CD8-positive, alpha-beta T cell (primary cell): ENCODE measurements at places on chromosomes 6 and 20. TPM values are rescaled to one million over a fixed set of nuclear protein-coding genes. Genes with fewer than 3 reads are reported as not detected.

GRCh38 chr6:32391505-32391904, 15.5 kb downstream of the BTNL2 start:
- no peak for DNase-seq

- no peak for DNase-seq
These were observed 278.4 kb downstream of the CDH26 start for GRCh38 chr20:60236613-60237012.

GRCh38 chr20:25394996-25395395, 4.4 kb upstream of the ABHD12 start:
- no peak for DNase-seq

- DNase-seq = no peak
These were observed 136.9 kb upstream of the AGPAT4 start for GRCh38 chr6:161410736-161411135.

DNA sequence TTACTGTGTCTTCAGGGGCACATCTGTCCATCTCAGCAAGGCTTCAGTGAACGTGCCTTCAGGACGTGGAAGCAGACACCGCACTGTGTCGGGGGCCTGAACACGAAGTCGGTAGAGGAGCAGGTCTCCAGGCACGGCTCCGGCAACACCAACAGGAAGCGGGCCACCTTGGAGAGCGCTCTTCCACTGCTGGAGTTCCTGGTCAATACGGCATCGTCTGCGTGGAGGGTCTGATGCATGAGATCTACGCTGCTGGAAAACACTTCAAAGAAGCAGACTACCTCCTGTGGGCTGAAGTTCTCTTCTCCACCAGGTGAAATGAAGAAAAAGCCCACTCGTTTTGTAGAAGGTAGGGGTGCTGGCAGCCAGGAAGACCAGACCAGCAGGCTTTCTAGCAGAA, 69.3 kb upstream of the SLCO4A1 start:
- DNase-seq = no peak

- no peak for DNase-seq
These were observed 371.8 kb upstream of the JAG1 start for GRCh38 chr20:11045412-11046175.

- no peak for DNase-seq
These were observed 94.4 kb downstream of the CD83 start for GRCh38 chr6:14212020-14212419.

GRCh38 chr6:34339432-34339831, 53.0 kb downstream of the NUDT3 start:
- no peak for DNase-seq

GRCh38 chr6:32140420-32141046, 10.4 kb upstream of the FKBPL start:
- DNase-seq = no peak

GRCh38 chr6:125421836-125422235, 120.1 kb upstream of the HDDC2 start:
- DNase-seq = no peak

DNA sequence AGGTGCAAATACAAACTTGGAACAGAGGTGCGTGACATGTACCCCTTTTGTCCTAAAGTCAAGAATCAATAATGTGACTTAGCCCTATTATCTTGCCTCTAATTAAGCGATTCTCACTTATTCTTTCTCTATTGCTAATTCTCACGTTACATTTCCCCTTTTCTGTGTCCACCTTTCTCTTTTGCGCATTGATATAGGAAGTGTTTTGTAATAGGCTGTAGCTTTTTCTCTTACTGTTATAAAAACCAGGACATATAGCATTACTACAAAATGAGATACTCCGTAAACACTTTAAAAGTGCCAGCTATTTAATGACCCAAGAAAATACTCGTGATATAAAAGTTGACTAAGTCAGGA, 669 bp upstream of the TMEM30A start:
- DNase-seq = no peak

DNA sequence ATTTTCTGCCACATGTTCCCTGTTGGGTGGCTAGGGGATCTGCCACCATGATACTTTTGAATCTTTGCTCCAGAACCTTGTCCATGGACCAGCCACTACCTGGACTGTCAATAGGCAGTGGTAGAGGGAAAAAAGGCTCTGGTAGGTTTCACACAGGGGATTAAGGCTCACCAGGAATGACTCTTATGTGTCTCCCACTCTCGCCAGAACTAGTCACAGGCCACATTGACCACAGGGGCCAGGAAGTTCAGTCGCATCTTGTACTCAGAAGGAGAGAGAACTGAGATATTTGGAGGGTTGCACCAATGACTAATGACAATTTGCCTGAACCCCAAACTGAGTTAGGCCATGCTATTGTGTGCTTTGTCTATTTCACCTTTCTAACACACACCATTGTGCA, 23.6 kb upstream of the APCDD1L start:
- no peak for DNase-seq

DNA sequence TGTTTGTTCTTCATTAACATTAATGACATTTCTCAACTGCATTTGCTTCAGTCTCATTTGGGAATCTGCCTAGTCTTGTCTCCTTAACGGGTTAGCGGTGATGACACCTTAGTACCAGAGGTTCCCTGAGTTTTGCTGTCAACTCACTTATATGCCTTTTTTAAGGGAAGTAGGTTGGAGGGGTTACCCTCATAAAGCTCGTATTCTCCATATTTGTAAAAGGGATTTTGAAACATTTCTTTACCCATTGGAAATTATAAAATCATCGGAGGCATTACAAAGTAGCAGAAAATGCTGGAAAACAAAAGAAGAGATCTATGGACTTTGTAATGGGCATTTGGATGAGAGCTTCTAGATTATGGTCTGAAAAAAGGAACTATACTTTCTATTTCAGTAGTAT, 88.7 kb upstream of the PRDM1 start:
- DNase-seq = no peak

DNA sequence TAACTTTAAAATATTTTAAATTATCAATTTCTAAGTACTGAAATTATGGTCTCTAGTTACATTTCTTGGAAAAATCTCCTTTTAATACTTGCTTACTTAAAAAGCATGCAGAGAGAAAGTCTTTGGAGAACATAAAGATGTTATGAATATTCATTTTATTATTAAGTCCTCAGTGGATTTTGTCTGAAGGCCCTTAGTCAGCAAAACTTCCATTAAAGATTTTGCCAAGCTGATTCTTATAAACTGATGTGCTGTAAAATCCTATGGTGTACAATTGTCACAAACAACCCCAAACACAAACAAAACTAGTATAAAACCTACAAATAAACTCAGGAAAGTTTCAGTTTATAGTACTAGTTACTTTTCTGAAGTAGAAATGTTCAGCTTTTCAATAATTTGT, 372.7 kb downstream of the MEI4 start:
- no peak for DNase-seq

DNA sequence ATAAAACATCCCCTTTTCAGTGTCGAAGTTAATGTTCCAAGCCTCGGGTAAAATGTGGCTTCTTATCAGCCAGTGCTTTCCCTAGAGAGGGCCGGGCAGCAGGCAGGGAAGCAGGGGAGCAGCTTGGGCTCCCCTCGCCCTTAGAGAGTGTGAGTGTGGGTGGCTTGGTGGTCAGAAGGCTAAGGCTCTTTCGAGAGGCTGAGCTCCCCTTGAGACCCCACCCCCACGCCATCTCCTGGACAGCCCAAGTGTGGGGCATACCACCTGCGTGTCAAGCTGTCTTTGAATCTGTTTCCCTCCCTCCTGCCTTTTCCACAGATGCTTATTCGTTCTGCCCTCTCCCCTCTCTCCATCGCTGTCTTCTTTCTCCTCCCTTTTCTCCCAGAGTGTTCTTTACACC, 95.1 kb upstream of the FOXP4 start:
- no peak for DNase-seq

DNA sequence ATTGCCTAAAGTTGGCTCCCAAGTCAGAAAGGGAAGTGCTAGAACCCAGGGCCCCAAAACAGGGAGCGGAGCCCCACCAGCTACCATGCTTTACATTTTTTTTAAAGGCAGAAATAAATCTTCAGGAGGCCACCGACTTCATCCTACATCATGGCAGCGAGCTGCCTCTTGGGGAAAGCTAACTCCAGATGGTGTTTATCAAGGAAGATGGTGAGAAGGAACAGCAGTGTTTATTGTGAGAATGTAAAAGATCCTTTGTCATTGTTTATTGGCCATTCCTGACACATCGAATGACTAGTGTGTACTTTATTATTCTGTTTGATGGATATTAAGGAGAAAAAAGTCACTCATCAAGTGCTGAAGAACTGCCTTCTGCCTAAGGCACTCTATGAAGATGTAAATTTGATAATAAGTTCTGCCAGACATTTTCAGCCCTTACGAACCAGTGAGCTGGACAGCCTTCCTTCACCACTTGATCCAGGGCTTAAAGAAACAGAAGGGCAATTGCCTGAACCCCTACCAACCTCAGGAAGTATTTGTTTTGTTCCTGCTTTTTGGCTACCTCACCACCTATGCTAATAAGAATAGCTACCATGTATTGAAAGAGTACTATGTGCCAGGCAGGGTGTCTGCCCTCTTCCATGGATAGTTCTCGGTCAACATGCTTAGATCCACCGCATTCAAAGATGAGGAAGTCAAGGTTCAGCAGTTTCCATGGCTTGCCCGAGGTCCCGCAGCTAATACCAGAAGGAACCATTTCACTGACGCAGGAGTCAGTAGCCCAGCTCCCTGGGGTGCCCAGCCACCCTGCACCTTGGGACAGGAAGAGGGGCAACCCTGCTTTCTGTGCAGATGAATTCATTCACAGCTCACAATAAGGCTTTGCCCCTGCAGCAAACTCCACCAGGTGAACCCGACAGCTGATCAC, 194.7 kb upstream of the RREB1 start:
- no peak for DNase-seq

DNA sequence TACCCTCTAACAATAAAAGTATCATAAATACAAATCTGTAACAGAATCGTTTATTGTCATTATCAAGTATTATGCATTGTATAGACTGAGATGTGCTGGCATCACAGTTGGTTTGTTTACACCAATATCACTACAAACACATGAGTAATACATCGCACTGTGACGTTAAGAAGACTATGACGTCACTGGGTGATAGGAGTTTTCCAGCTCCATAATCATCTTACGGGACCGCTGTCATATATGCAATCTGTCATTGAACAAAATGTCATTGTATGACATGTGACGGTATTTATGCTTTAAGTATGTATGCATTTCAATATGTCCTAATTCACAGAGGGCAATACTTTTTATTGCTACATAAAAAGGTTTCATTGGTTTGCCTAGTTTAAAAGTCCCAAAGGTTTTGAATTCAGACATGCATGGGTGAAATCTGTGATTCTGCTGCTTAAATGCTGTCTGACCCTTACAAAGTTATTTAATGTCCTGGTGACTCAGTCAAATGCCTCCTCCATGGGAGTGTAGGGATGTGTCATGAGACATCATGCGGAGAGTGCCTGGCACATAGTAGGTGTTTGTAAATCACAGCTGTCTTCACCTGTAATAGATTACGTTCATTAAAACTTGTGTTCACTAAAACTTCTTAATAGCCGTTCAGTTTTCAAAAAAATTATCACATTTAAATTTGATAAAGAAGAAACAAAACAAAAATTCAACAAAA, 160.7 kb upstream of the PDE10A start:
- DNase-seq = no peak

DNA sequence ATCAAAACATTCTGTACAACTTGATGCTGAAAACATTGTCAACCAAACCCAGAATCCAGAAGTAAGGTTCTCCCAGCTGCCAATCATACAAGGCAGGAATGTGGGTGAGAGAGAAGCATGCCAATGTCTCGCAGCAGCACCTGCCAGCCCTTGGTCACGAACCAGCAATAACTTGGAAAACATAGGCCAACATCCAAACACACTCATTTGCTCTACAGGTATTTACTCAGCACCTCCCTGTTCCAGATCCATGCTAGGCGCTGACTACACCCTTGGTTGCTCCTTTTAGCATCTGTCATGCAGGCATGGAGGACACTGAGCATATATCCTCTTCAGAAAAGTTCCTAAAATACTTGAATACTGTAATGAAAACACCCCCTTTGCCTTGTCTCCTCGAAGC, 63.6 kb downstream of the FAXC start:
- no peak for DNase-seq

DNA sequence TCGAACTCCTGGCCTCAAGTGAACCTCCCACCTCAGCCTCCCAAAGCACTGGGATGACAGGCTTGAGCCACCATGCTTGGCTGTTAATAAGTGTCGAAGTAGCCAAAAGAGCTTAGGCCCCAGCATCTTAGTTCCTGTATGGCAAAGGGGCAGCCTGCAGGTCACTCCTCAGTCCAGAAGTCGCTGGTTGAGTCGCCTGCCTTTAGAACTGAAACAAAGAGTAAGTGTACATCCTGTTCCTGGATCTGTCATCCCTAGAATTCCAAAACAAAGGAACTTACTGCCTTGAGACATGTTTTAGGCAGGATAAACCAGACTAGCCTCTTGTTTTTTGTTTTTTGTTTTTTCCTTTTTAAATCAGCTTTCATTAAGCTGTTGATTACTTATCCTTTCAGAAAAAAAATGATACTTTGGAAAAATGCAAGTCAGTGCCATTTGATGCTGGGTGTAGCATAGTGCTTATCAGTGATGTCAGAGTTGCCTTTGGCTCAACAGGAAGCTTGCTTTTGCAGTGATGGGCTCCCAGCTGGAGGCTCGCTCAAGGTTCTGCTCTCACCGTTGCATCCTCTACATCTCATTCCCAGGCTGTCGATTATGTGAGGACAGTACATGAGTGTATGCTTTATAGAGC, 9.0 kb downstream of the ACTR5 start:
- DNase-seq = no peak

DNA sequence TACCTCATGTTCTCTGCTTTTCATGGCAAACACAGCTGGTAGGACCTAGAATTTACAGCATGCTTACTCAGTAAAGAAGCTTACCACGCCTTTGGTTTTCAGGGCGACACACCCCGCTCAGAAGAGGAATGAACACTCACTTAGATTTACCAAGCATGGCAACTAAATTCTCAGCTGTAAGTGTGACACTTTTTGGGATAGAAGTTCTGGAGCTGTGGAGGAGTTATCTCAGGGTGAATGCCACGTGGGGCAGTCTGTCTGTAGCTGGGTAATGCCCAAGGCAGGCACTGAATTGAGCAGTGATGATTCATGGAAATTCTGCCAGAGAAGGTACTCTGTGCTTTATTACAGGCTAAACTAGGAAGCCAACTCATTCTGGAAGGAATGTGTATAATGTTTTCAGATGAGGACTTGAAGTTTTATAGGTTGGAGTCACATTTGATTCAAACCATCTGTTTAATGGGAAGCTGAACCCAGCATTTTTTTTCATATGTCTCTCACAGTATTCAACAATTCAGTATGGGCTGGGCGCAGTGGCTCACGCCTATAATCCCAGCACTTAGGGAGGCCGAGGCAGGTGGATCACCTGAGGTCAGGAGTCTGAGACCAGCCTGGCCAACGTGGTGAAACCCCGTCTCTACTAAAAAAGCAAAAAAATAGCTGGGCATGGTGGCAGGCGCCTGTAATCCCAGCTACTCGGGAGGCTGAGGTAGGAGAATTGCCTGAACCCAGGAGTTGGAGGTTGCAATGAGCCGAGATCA, 3.5 kb upstream of the PRIM2 start:
- no peak for DNase-seq

GRCh38 chr20:58634521-58635278, 16.4 kb upstream of the STX16 start:
- no peak for DNase-seq

Gene ABHD16B
- not detected for total RNA-seq

Gene HLA-B
- 9,693 TPM for total RNA-seq

Gene SOD2
- 99.1 TPM for total RNA-seq

Gene CTAGE9
- not detected for total RNA-seq

Gene FOXQ1
- total RNA-seq = not detected

Gene ECT2L
- not detected for total RNA-seq

Gene DTNBP1
- total RNA-seq = 12.6 TPM

Gene RNF217
- total RNA-seq = not detected

Gene MEP1A
- total RNA-seq = not detected

Gene HSP90AB1
- 561 TPM for total RNA-seq

Gene AGER
- total RNA-seq = 12.5 TPM

Gene LKAAEAR1
- not detected for total RNA-seq
